RPMI7951 (cell line): ENCODE measurements at places on chromosomes 4 and X.

GRCh38 chrX:118974088-118974907, at the start of gene LONRF3:
Gene LONRF3 (plus strand): TSS chrX:118974618. CDS start chrX:118974781, 163 bp downstream.
- DNase-seq, result peak; percentile 44

- peak; percentile 89 for DNase-seq
These were observed 40.2 kb downstream of the SH3KBP1 start for GRCh38 chrX:19846995-19847790.

- no peak for DNase-seq
These were observed 3.4 kb downstream of the GPRASP1 start for GRCh38 chrX:102654696-102655095.

DNA sequence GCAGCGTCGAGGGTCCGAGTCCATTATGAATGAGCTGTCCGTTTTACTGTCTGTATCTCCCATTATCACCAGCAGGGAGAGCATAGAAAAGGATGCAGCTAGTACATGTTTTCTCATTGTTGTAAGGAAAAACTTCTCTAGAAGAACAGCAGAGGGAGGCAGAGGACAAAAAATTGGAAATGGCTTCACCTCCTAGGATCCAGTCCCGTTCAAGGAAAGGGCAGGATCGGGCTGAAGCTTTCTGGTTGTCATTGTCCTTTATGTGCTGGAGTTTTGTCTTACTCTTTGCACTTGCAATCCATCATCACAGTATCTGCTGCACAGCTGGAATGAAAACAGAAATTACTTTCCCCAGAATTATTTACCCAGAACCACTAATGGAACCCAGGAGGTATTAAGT, 14.7 kb downstream of the NDP start:
- DNase-seq, result peak; percentile 83

DNA sequence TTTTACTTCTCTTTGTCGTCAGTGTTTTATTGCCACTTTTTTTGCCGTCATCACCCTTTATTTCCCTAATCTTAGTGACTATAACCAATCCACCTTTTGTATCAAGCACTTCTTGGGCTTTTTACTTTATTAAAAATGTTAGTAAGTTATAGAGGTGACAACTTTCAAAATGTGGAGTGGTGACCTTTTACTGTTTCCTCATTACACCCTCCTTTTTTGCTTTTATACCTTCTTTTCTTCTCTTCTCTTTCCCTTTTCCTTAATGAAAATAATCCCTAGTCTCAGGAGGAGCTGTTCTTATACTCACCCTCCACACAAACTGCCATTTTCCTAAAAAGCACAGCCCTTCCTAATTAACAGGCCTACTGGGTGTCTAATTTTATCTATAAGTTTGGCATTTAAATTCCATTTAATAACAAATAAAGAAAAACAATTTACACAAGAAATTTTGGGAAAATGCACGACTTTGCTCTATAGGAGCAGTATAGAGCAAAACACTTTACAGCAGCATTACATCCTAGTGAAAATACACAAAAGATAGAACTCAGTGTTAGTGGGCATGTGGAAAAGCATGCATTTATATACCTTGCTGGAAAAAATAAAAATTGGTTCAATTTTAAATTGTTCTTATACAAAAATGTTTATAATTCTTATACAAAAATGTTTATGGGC, 27.3 kb downstream of the BBS12 start:
- DNase-seq, result no peak

- no peak for DNase-seq
These were observed 116.4 kb upstream of the NKX1-1 start for GRCh38 chr4:1522606-1523005.

GRCh38 chrX:7690842-7691241, 152.1 kb upstream of the VCX start:
- no peak for DNase-seq

- no peak for DNase-seq
These were observed 7.9 kb downstream of the PDLIM5 start for GRCh38 chr4:94459462-94460161.
